ENCODE measurements at places on chromosomes 7 and 10.

DNA sequence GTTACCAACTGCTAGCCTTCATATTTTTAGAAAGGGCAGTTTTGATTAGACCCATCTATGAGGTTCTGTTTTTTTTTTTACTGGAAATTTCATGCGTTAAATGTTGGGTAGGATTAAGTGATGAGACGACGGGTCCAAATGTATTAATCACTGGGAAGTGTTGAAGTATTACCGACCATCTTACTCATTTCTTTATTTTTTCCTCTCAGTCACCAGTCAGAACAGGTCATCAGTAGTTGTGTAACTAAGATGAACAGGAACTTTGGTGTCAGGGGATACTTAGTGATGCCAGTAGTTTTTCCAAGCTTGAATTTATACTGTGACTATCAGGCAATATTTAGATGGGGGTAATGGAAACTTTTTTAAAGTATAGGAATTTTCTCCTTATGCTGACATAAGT is 14.2 kb downstream of the TFAM start:
- no peak for DNase-seq

GRCh38 chr7:68185631-68186456 is 1189.2 kb downstream of the TYW1 start:
- DNase-seq: peak; percentile 95

DNA sequence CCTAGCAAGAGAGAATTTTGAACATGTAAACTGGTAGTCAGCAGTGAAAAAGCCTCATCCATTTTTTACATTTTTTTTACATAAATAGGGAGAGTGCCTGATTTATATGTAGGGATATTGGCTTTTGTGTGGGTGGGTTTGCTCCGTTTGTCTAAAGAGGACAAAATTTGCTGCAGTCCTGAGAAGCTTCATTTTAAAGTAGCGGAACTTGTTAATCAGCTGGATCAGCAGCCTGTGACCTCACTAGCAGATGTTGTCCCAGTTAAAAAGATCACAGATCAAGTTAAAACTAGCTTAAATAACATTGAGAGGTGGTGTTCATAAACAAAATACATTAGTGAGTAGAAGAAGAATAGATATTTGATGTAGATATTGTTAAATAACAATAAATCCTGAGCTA is 2.6 kb downstream of the ATRNL1 start:
- DNase-seq: peak; percentile 7

DNA sequence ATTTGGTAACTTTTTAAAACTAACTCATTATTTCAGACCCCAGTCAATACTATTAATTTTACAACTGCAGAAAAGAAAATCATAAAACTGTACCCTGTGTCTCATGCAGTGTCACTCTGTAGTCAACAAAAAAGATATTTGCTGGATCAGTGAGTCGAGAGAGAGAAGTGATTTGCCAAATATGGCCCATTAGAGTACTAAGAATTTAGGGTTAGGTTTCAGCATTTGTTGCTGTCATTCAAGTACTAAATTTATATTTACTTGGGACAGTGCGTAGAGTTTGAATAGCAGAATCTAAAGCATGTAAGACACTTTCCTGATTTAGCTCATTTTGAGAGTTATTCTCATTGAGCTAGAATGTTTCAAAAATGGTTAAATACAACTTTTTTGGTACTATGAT is 38.9 kb downstream of the CACNA2D1 start:
- peak; percentile 81 for DNase-seq

- DNase-seq: peak; percentile 87
Observed at GRCh38 chr10:78763651-78764395, 304.9 kb upstream of the ZMIZ1 start.

DNA sequence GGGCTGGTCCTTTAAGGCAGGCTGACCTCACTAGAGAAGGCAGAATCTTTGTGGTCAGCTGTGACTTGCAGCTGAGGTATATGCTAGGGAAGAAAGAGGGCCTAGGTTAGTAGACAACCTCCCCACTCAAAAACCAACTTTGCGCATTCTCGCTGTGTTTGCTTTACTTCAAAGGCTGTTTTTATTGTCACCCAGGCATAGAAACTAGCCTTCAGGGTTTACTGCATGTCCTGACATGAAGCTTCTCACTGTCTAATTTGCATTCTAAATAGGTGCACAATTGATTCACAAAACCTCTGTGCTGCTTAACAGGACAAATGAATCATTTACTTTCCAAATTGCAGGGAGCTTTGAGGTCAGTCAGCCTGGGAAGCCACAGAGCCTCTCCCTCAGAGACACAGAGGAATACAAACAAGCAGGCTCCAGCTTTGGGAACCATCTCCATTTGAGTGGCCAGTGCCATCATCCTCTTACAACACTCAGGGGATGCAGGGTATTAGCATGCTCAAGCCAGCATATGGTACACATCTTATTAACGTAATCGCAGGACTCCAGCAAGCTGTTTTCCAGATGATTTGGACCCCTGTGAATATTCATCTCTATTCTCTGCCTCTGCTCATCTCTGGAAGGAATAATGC is 596.4 kb upstream of the GHITM start:
- DNase-seq: peak; percentile 56

DNA sequence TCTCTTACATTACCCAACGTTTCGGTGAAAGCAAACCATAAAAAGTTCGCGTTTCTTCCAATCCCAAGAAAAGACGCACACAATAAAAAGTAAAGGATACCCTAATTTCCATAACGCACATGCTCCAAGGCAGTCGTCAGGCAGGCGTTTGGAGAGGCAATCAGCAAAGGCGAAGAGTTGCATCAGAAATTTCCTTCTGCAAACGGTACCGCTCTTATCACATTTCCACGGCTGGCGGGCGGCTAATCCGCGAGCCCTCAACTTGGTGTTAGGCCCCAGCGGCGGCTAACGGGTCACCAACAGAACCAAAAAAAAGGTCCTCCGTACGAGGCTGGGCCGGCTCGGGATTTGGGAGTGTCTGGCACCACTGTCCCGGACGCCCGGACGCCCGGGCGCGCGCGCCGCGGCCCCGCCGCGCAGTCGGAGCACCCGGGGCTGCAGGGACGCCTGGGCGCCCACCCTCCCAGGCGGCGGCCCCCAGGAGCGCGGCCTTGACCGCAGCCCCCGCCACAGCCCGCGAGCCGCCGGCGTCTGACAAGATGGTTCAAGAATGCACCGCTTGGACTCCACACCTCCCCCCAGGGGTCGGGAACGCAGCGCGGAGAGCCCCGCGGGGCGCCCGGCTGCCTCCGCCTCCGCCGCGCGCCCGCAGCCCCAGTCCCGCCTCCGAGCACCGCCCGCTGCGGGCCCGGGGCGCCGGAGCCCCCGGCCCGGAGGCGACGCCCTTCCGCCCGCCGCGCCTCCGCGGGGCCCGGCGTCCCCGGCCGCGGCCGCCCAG is 9.8 kb upstream of the GRB10 start:
- peak; percentile 28 for DNase-seq

GRCh38 chr7:75915416-75916156 is 631 bp downstream of the POR start:
- peak; percentile 20 for DNase-seq

GRCh38 chr10:31927884-31928548 is 615 bp downstream of the ARHGAP12 start:
- peak; percentile 69 for DNase-seq

DNA sequence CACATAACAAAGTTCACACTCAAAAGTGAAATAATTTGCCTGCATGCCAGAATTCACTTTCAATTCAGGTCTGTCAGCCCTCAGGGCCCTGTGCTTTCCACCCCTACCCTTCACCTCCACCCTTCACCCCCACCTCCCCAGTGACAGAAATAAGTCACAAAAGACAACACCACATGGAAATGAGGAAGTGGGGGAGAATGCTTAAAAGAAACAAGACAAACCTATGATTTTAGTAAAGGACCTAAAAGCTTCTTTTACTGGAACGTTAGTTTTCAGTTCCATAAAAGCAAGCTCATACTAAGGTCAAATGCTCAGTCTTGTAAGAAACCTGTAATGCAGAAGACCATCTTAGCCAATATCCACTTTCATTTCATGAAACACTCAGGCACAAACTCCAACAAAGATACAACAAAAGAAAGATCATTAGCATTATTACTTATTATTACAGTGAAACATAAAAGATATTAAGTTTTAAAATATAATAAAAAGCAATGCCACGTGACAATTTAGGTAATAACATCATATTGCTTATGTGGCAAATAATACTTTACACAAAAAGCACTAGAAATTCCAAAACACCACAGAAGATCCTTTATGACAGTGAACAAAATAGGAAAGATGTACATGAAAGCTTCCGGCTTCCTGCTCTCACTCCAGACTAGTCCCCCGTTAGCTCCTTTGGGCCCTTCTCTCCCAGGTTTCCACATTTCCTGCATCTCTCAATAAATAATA is 112.1 kb downstream of the LMBR1 start:
- DNase-seq: no peak

DNA sequence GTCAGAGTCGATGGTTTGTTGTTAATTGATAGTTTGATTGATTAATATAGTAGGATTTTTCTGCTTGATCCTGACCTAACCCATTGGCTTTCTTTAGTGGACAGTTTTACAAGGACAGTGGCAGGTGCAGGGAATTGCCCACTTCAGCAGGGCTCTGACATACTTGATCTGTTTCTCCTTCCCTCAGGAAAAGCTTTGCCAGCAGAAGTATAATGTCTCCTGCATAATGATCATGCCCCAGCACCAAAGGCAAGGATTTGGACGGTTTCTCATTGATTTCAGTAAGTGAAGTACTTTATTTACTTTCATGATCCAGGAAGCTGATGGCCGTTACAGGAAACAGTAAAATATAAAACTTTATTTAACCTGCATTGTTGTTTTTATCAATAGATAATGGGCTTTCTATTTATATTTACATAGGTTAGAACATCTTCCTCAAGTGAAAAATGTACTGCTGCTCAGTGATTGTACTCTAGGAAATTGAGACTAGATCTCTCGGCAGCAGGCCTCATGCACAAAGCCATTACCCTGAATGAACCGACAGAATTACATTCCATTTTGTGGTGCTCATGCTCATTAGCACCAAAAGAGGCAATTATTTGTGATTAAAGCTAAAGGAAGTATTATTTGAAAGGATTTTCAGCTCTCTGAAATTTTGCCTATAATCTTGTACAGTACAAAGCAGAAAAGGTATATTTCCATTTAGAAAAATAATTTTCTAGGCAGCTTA is 122.5 kb upstream of the SAMD8 start:
- peak; percentile 25 for DNase-seq

DNA sequence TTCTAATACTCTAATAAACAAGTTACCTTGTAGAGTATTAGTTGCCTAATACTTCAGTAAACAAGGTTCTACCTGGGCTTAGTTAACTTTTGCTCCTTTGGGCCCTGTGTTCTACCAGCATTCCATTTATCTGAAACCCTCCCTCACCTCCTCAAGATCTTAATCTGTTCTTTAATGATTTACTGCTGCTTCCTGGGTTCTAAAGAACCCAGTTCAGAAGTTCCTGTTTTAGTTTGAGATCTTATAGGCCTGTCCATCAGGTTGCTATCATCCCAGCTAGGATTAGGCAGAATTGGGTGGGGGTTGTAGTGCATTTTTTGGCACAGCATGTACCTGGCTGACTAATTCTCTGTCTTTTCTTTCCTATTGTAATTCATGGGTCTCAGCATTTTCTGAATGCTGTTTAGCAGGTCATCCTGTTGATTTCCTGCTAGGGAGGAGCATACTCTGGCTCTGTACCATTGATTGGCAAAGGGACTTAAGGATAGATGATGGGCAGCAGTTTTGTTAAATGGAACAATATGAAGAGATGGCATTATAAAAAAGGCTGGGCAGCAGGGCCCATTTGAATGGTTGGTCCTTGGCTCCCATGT is 53.7 kb upstream of the TMEM248 start:
- no peak for DNase-seq

DNA sequence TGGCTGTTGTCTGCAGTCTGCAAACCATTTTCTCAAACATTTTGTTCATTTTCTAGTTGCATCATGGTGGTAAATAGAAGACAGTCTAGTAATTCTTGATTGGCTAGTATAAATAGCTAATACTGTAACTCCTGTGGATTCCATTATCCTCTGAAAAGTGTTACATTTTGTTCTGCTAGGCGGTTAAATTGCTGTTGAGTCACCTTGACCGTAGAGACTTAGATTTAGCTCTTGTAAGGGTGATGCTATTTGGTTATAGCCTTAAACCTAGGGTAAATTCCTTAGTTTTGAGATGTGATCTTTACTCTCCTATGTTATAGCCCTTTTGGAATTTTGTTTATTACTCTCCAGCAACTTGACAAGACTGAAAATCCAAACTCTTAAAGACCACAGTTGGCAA is 58.8 kb downstream of the SHOC2 start:
- DNase-seq: no peak

- no peak for DNase-seq
Observed at GRCh38 chr7:140635345-140635744, 5.3 kb downstream of the DENND2A start.

GRCh38 chr7:142440906-142441411 is 183.1 kb upstream of the PRSS58 start:
- no peak for DNase-seq

DNA sequence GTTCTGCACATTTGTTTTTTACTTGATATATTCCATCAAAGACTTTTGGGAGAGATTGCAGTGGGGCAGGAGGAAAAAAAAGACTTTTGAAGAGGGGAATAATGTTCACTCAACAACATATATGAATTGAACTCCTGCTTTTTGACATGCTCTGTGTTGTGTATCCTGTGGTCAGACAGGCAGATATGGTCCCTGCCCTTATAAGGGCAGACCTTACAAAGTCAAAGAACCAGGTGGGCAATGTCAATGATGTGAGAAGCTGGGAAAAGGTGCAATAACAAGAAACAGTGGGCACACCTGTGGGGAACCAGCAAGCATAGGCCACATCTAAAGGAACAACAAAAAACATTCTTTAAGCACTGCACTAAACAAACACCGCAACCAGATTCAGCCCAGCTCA is 8.2 kb downstream of the AIFM2 start:
- no peak for DNase-seq

GRCh38 chr10:101032637-101033224 is 1.7 kb downstream of the SFXN3 start:
- DNase-seq: peak; percentile 80

GRCh38 chr7:106112972-106113421 is 885 bp upstream of the SYPL1 start:
- peak; percentile 12 for DNase-seq

- no peak for DNase-seq
Observed at GRCh38 chr7:155774947-155775346, 37.3 kb downstream of the SHH start.

DNA sequence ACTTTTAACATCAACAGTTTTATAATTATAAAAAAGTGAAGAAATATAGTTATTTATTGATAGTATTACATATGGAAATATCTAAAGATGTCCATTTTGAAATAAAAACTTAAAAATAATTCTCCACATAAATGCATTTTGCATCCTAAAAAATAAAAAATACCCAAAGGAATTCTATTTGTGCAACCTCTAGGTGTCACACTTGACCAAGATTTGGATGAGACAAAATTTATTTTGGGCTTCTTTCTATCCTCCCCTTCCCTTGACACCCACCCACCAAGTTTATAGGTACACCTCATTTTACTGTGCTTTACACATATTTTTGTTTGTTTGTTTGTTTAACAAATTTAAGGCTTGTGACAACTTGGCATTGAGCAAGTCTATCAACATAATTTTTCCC is 3.3 kb upstream of the THSD7A start:
- DNase-seq: no peak

- no peak for DNase-seq
Observed at GRCh38 chr10:17144032-17144431, 14.4 kb upstream of the CUBN start.

Measured in tongue (tissue), 3 donors.